Muscle of leg (tissue), 16 donors: ENCODE measurements at places on chromosomes 5 and 9. TPM values are rescaled to one million over a fixed set of nuclear protein-coding genes. Genes with fewer than 3 reads are reported as not detected.

DNA sequence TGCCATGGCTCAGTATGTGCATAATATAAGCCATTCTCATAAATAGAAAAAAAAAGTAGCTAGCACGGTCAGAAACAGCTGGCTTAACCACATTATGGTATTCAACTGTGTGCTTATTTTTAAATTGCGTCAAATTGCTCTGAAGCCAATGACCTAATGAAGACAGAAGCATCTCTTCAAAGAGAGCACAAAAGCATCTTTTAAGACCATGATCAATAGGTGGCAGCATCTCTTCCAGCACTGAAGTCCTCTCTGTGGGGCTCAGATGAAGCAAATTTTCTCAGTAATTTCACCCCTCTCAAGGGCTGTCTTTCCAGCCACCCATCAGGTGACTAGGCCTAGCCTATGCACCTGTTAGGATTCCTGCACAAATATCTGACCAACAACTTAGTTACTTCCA, 251.4 kb downstream of the GLIS3 start:
- H3K36me3 ChIP-seq, result no peaks in the 10 kb centered on the region
- no peaks in the 10 kb centered on the region for H3K4me1 ChIP-seq
- DNase-seq, result peak; percentile 11
- no peak overlapping the region for H3K4me3 ChIP-seq

DNA sequence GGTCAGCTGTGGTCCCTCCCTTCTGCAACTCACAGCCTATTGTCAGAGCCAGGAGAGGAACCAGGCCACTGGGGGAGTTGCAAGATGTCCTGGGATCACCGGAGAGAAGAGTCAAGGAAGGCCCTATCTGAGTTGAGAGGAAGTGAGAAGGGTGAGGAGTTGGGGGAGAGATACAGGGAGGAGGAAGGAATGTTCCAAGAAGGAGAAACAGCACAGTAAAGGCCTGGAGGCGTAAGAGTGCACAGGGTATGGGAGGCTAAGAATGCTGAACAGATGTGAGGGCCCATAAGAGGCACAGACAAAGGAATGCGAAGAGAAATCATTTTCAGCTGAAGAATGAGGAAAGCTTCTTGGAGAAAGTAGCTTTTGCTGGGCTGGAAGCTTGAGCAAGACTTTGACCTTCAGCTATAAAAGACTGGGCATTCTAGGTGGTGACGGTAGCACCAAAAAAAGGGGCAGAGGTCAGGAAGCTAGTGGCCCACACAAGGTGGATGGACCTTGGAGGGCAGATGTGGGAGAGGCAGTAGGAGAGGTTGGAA, 21.6 kb upstream of the CSF1R start:
- no peaks in the 10 kb centered on the region for H3K36me3 ChIP-seq
- peak; percentile 20 for DNase-seq
- no peak overlapping the region for H3K27ac ChIP-seq
- H3K4me3 ChIP-seq, result no peak overlapping the region
- peaks cover 10% of the 10 kb centered on the region for H3K4me1 ChIP-seq

GRCh38 chr5:72238712-72239445, 81.2 kb downstream of the MRPS27 start:
- DNase-seq, result no peak
- H3K4me1 ChIP-seq, result no peaks in the 10 kb centered on the region
- no peak overlapping the region for H3K27ac ChIP-seq
- H3K4me3 ChIP-seq, result no peak overlapping the region

DNA sequence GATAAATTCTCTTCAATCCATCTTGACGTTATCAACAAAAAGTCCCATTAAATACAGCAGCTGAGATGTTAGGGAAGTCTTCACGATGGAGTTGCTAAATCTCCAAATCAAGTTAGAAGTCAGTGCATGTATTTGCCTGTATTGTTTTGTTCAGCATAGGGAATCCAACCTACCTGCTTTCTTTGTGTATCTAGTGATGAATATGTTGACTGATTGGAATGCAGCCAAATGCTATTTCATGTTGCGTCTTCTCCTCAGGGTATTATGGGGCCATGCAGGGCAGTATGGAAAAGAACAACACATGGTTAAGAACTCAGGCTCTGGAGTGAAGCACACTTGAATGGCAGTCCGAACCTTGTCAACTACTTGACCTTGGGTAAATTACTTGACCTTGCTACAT, 529.5 kb upstream of the ZNF462 start:
- no peaks in the 10 kb centered on the region for H3K27me3 ChIP-seq
- H3K4me3 ChIP-seq, result no peak overlapping the region
- no peak overlapping the region for H3K27ac ChIP-seq
- H3K36me3 ChIP-seq, result no peaks in the 10 kb centered on the region
- DNase-seq, result no peak
- no peaks in the 10 kb centered on the region for H3K4me1 ChIP-seq

- peaks cover 2% of the 10 kb centered on the region for H3K4me1 ChIP-seq
- H3K27me3 ChIP-seq, result no peaks in the 10 kb centered on the region
- H3K4me3 ChIP-seq, result no peak overlapping the region
- peak; percentile 37 for DNase-seq
- no peak overlapping the region for H3K27ac ChIP-seq
- no peaks in the 10 kb centered on the region for H3K36me3 ChIP-seq
Observed at GRCh38 chr5:55564721-55565120, 30.0 kb upstream of the PLPP1 start.

- no peak overlapping the region for H3K4me3 ChIP-seq
- peaks cover 17% of the 10 kb centered on the region for H3K4me1 ChIP-seq
- H3K27ac ChIP-seq, result no peak overlapping the region
- no peaks in the 10 kb centered on the region for H3K27me3 ChIP-seq
Observed at GRCh38 chr9:121825031-121825691, 173.7 kb downstream of the DAB2IP start.

DNA sequence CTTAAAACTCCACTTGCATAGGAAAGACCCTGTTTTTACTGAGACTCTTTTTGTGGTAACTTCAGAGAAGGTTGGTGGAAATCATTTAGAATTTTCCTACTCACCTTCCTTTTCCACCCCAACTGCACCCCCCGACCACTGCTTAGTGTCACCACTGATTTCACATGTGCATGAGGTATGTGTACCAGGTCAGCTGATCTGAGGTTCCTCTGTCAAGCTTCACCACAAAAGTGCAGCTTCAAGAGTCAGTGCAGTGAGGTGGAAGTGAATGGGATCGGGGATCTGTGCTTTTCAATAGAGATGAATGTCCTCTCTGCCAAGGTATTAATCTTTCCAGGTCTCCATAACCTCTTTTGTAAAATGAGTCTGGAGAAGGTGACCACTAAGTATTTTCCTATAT, 260.5 kb upstream of the WWC1 start:
- no peak overlapping the region for H3K4me3 ChIP-seq
- H3K36me3 ChIP-seq, result no peaks in the 10 kb centered on the region
- peaks cover 6% of the 10 kb centered on the region for H3K27me3 ChIP-seq

DNA sequence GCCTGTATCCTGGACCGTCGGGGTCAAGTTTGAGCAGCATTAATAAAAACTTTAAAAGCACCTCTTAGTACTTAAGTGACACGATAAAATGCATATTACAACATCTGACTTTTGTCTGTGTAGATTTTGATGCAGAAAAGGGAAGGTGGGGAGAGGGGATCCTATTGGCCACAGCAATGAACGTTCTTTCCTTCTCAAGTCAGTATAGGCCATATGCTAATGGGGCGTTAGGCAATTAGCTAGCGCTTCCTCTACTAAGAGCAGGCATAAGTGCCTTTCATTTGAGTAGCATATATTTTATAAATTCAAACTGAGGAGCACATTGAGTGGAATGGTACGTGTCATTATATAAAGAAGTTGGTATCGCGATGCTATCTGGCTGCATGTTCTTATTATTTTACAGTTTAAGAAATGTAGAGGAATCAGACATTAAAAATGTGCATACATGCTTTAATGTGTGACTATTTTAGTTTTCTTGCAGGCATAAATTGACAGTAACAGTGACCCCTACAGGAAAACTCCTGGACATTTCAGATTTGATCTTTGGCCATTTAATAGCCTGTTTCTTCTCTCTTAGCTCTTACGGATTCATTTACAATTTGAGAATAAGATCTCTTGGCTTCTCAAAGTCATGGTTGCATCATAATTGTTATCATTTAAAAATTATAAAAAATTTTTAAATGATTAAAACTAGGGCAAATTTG, 1.1 kb upstream of the GNA14 start:
- H3K27me3 ChIP-seq, result peaks cover 28% of the 10 kb centered on the region
- no peak overlapping the region for H3K27ac ChIP-seq
- DNase-seq, result peak; percentile 44
- H3K4me3 ChIP-seq, result peak overlapping the region; percentile 57
- no peaks in the 10 kb centered on the region for H3K36me3 ChIP-seq

DNA sequence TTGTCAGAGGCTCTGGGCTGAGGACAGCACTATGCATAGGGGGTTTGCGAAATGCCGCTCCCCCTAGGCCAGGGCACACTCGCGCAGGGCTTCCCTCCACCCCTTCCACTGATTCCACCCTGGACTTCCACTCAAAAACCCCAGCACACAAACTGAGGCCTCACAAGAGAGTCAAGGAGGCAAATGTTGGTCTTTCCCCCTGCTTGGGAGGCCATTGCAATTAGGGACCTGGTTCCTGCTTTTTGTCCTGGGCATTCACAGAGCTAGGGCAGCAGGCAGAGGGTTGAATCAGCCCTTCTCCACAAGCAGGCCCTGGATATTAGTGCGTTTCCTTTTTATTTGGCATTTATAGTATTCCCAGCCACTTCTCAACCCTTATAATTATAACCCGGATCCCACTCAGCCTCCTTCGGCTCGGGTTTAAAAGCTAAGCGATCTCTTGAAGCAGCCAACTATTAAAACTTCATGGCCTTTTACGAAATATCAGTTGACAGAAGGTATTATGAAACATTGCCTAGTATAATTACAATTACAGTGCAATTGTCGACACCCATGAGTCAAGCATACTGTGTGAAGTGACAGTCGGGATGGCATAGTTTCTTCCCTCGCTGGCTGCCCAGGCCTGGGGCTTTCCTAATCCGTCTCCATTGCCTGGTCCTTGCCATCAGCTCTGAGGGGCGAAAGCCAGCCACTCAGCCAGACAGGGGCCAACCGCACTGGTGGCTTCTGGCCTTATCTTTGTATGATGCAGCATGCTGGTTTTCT, 285.5 kb upstream of the MAP3K1 start:
- peaks cover 4% of the 10 kb centered on the region for H3K4me1 ChIP-seq
- DNase-seq, result no peak
- H3K36me3 ChIP-seq, result no peaks in the 10 kb centered on the region
- no peak overlapping the region for H3K27ac ChIP-seq

- H3K4me3 ChIP-seq, result no peak overlapping the region
- no peaks in the 10 kb centered on the region for H3K36me3 ChIP-seq
- DNase-seq, result no peak
- H3K4me1 ChIP-seq, result peaks cover 16% of the 10 kb centered on the region
- H3K27ac ChIP-seq, result no peak overlapping the region
Observed at GRCh38 chr5:17215361-17215760, 2.1 kb upstream of the BASP1 start.

DNA sequence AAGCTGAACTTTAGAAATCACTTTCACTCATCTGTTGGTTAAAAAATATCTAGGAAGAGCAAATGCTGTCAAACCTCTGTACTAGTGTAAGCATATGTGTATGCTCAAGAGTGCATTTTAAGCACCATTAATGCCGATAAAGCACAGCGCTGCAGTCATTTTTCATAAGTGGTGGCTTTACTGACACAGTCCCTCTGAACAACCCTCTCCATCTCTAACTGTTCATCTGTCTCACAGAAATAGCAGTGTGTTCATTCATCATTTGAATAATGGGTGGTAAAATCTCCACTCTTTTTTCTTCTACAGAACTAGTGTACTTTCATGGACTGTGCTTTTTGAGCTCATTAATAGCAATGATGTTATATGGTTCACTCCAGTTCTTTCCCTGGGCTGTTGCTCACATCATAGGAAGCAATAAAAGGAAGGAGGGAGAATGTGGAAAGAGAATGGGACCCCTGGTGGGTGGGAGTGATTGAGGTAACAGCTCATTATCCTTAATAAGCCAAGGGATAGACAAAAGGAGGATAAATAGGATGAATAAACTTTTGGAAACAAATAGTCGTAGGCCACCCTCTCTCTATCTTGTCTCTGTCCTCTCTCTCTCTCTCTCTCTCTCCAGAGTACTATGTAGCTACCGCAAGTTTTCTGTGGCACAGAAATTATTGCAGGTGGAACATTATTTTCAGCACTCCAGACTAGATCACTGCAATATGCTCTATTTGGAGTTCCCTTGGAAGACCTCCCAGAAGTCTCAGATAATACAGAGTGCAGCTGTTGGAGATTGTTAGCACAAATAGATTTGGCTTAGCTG, 117.9 kb upstream of the PRDM9 start:
- H3K27me3 ChIP-seq, result no peaks in the 10 kb centered on the region
- peaks cover 4% of the 10 kb centered on the region for H3K4me1 ChIP-seq
- peak overlapping the region; percentile 16 for H3K27ac ChIP-seq
- H3K36me3 ChIP-seq, result no peaks in the 10 kb centered on the region
- no peak overlapping the region for H3K4me3 ChIP-seq

GRCh38 chr5:33892620-33893137, 889 bp upstream of the ADAMTS12 start:
- H3K4me3 ChIP-seq, result peak overlapping the region; percentile 55
- peak overlapping the region; percentile 69 for H3K27ac ChIP-seq
- DNase-seq, result peak; percentile 72

GRCh38 chr9:4936823-4937222, 48.2 kb upstream of the JAK2 start:
- no peaks in the 10 kb centered on the region for H3K4me1 ChIP-seq
- no peaks in the 10 kb centered on the region for H3K36me3 ChIP-seq
- no peaks in the 10 kb centered on the region for H3K27me3 ChIP-seq
- no peak overlapping the region for H3K4me3 ChIP-seq

DNA sequence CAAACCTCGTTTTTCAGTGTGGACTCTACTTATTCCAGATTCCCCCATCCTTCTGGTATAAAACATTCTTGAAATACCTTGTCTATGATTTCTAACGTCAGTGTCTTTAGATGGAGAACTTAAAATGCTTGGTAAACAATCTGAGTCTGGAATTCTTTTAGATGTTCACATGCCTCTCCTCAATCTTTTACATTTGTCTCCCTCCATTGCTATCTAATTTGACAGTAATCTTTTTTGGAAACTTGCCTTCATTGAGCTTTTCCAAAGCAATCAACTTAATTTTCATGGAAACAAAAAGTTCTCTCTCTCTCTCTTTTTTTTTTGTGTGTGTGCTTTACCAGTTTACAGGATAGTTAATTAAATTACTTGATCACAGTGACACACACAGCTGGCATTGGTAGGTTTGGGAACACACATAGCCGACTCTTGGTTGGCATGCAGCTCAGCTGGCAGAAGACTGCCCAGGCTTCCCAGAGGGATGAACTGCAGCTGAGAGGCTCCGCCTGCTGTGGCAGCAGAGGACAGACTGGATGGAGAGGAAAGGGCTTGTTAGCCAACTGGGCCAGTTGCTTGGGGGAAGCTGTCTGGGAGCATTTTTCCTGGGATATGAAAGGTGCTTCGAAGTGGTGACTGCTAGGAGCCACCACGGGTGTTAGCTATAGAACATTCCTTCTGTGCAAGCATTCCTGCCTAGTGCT, 271.3 kb downstream of the ZSWIM6 start:
- H3K27ac ChIP-seq, result no peak overlapping the region
- peaks cover 40% of the 10 kb centered on the region for H3K4me1 ChIP-seq
- H3K27me3 ChIP-seq, result no peaks in the 10 kb centered on the region
- DNase-seq, result peak; percentile 75

Gene KIF2A
- total RNA-seq, result 37.0 TPM

Gene POLR3G
- 1.3 TPM for total RNA-seq

Gene TLX3
- not detected for total RNA-seq

Gene PLAC8L1
- 0.18 TPM for total RNA-seq

Gene PRELID1
- total RNA-seq, result 63.0 TPM

Gene IL33
- 27.4 TPM for total RNA-seq

Gene ROPN1L
- 0.13 TPM for total RNA-seq

Gene GPRIN1
- total RNA-seq, result 0.49 TPM

Gene IL13
- not detected for total RNA-seq
